Activated CD4-positive, alpha-beta memory T cell treated with anti-CD3 and anti-CD28 coated beads for 36 hours (primary cell): ENCODE measurements at places on chromosomes 6 and 20. TPM values are rescaled to one million over a fixed set of nuclear protein-coding genes. Genes with fewer than 3 reads are reported as not detected.

The MUC22 gene
- total RNA-seq = not detected

The TCP1 gene
- total RNA-seq = 438 TPM

The PTCRA gene
- not detected for total RNA-seq

The PRKN gene
- 0.82 TPM for total RNA-seq

The PLEKHG1 gene
- total RNA-seq = 5.0 TPM

The TRIM40 gene
- not detected for total RNA-seq

DNA sequence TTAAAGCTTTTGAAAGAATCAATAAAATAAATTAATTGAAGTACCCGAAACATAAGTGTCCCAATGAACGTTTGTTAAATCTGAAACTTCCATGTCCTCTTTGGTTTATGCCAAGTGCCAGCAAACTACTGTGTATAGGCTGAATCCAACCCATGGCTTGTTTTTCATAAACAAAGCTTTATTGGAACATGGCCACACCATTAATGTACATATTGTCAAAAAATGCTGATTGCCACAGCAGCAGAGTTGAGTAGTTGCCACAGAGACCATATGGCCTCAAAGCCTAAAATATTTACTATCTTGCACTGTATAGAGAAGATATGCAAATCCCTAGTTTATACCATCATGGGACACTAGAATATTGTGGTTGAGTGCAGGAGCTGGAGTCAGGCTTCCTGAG lies 406.1 kb downstream of the MAFB start:
- H3K4me3 ChIP-seq = no peak overlapping the region
- no peaks in the 10 kb centered on the region for H3K36me3 ChIP-seq
- no peak overlapping the region for H3K27ac ChIP-seq
- no peaks in the 10 kb centered on the region for H3K27me3 ChIP-seq
- no peaks in the 10 kb centered on the region for H3K4me1 ChIP-seq

DNA sequence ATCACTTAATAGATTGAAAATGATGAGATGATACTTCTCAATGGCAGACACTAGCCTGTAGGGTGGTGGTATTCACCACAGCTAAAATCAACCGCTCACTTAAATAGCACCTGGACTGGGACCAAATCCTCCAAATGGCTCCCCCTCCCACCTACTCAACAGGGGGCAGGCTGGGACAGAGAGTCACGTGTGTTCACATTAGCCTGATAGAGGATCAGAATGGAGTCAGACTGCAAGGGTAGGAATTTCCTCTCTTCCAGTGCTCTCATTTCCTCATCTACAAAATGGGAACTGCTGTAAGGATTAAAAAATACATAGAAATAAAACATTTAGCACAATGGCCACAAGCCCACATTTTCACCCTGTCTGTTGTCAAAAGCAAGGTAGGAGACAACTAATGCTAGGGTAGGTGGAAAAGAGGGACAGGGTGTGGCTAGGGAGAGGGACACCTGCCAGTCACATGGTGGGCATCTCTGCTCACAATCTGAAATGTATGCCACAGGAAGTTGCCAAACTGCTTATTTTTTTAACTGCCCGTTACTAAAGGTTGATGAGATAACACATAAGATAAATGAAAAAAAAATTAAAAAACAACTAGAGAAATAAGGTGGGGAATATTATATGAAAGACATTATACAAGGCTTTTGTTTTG lies 55.3 kb downstream of the BACH2 start:
- H3K36me3 ChIP-seq = peaks cover 36% of the 10 kb centered on the region
- no peak for DNase-seq
- H3K27me3 ChIP-seq = no peaks in the 10 kb centered on the region
- H3K4me1 ChIP-seq = peaks cover 42% of the 10 kb centered on the region
- no peak overlapping the region for H3K27ac ChIP-seq

GRCh38 chr20:50735813-50736212 lies 4.4 kb downstream of the PARD6B start:
- peaks cover 4% of the 10 kb centered on the region for H3K36me3 ChIP-seq
- no peak overlapping the region for H3K27ac ChIP-seq

- H3K4me3 ChIP-seq = no peak overlapping the region
- H3K4me1 ChIP-seq = no peaks in the 10 kb centered on the region
- no peaks in the 10 kb centered on the region for H3K36me3 ChIP-seq
- H3K27me3 ChIP-seq = peaks cover 7% of the 10 kb centered on the region
Measured at GRCh38 chr20:46157625-46158024, 39.5 kb downstream of the CD40 start.

- H3K4me3 ChIP-seq = no peak overlapping the region
- no peak overlapping the region for H3K27ac ChIP-seq
- peaks cover 20% of the 10 kb centered on the region for H3K36me3 ChIP-seq
- peaks cover 14% of the 10 kb centered on the region for H3K4me1 ChIP-seq
- DNase-seq = no peak
Measured at GRCh38 chr20:25699914-25700313, 3.3 kb upstream of the ZNF337 start.

GRCh38 chr20:47705497-47705856 lies 79.8 kb downstream of the SULF2 start:
- no peaks in the 10 kb centered on the region for H3K36me3 ChIP-seq
- H3K27ac ChIP-seq = no peak overlapping the region
- H3K4me3 ChIP-seq = no peak overlapping the region

DNA sequence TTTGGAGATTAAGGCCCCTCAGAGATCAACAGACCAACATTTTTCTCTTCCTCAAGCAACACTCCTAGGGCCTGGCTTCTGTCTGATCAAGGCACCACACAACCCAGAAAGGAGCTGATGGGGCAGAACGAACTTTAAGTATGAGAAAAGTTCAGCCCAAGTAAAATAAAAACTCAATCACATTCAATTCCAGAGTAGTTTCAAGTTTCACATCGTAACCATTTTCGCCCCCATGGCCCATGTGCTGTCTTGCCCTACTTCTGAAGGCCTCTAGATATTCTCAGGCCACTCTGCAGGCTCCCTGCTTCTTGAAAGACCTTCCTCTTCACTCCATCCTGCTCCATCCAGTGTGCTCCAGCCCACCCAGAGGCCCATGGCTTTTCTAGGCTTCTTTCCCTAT lies 4.2 kb downstream of the IL17A start:
- H3K27me3 ChIP-seq = peaks cover 40% of the 10 kb centered on the region
- H3K4me3 ChIP-seq = no peak overlapping the region
- H3K27ac ChIP-seq = no peak overlapping the region
- DNase-seq = no peak

GRCh38 chr20:23128461-23129125 lies 42.5 kb upstream of the CD93 start:
- H3K27me3 ChIP-seq = no peaks in the 10 kb centered on the region
- H3K4me1 ChIP-seq = no peaks in the 10 kb centered on the region
- H3K36me3 ChIP-seq = no peaks in the 10 kb centered on the region

DNA sequence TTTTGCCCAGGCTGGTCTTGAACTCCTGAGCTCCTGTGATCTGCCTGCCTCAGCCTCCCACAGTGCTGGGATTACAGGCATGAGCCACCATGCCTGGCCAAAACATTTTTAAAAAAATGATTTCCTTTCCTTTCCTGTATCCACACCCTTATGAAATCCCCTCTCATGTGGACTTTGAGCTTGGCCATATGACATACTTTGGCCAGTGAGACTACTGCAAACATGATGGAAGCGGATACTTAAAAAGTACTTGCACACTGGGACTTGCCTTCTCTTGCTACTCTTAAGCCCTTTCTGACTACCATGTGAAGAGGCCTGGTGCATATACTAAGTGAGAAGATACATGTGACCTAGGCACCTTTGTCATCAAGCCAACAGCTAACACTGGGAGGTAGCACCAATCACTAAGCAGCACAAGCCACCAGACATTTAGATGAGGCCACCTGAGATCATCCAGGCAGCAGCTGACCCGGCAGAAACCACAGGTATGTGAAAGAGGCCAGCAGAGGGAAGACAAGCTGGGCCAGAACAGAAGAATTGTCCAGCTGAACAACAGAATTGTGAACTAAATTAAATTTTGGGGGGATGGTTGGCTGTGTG lies 78.5 kb upstream of the HDAC2 start:
- no peak overlapping the region for H3K27ac ChIP-seq
- H3K36me3 ChIP-seq = no peaks in the 10 kb centered on the region
- H3K27me3 ChIP-seq = no peaks in the 10 kb centered on the region
- no peaks in the 10 kb centered on the region for H3K4me1 ChIP-seq

DNA sequence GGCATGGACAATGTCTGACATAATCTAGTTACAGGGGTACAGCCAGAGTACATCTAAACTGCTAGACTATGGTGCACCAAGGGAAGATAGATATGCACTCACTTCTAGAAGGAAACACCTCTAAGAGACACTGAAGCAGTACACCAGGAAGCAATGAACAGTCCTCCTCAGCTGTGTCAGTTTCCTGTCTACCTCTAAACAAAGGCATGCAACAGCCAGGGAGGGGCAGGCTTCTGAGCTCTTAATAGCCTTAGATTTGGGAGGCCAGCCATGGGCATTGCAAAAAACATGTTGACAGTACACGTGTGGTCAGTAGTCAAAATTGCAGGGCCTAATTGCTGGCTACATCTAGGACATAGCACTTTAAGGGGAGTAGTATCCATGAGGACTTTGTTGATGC lies 21.4 kb downstream of the CRYBG1 start:
- no peaks in the 10 kb centered on the region for H3K27me3 ChIP-seq
- DNase-seq = no peak
- H3K4me1 ChIP-seq = no peaks in the 10 kb centered on the region
- no peak overlapping the region for H3K27ac ChIP-seq

DNA sequence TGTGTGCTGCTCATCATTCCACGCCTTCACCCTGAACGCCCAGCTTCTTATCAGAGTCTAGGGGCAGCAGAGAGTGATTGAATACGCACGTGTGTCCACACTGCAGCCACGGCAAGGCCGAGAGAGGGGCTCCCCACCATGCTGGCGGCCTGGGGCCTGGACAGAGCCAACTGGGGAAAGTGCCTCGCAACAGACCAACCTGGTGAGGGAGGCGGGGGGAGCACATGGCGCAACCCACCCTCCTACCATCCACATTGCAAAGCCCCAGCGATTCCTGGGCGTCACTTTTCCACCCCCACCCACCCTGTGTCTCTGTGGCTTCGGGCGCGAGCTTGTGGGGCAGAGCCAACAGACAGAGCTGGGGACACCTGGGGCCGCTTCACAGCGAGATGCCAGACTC lies 66.4 kb upstream of the DUSP22 start:
- DNase-seq = no peak
- peaks cover 69% of the 10 kb centered on the region for H3K4me1 ChIP-seq
- H3K36me3 ChIP-seq = no peaks in the 10 kb centered on the region
- peak overlapping the region; percentile 96 for H3K27ac ChIP-seq

- H3K27ac ChIP-seq = no peak overlapping the region
- peaks cover 3% of the 10 kb centered on the region for H3K36me3 ChIP-seq
- H3K27me3 ChIP-seq = no peaks in the 10 kb centered on the region
- peaks cover 23% of the 10 kb centered on the region for H3K4me1 ChIP-seq
Measured at GRCh38 chr6:157050537-157051265, 272.6 kb downstream of the TMEM242 start.

DNA sequence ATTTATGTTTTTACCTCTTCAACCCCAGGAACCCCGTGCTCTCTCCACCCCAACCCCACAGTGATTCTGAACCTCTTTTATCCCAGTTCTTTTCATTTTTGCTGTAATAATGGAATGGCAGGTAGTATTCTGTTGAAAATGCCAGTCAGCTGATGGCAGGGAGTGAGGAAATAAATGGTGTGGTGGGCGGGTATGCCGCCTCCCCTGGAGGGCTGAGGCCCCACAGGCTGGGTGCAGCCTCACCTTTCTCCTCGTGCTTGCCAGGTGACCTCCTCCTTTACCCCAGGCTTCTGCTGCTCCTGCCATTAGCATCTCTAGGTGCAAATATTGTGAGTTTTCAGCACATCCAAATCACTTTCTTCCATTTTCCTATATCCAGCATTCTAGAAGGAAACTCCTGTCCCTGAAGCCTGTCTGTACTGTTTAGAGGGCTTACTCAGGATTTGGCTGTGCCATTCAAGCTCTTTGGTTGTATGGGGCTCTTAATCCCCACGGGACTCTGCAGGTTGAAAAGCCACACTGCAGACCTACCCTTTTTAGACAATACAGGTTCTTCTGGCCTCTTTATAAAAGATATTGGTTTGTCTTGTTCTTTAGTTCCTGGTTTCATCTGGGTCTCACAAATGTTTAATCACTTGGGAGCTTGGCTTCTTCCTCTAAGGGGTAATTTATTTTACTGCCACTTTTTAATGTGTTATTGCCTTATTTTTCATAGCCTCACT lies 201.8 kb downstream of the JARID2 start:
- no peak overlapping the region for H3K27ac ChIP-seq
- H3K4me3 ChIP-seq = no peak overlapping the region
- peaks cover 15% of the 10 kb centered on the region for H3K36me3 ChIP-seq

- H3K4me3 ChIP-seq = no peak overlapping the region
- DNase-seq = no peak
- no peaks in the 10 kb centered on the region for H3K4me1 ChIP-seq
- no peak overlapping the region for H3K27ac ChIP-seq
- H3K36me3 ChIP-seq = no peaks in the 10 kb centered on the region
Measured at GRCh38 chr20:11906626-11907480, 10.8 kb upstream of the BTBD3 start.

DNA sequence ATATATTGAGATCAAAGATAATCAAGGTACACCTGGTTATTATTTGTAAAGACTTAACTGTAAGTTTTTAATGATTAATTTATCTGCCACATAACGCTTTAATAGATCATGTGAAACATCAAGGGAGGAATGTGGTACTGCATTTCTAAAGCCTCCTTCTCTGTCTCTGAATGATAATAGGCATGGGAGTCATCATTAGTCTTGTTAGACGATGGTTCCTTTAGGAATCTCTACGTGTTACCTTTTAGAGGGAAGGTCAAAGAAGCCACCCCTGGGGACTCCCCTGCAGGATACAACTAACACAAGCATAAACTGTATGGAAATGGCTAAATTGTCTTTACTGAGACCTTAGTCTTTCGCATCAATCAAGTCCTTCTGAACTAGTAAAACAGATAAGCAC lies 173.6 kb upstream of the MCHR2 start:
- no peaks in the 10 kb centered on the region for H3K36me3 ChIP-seq
- no peak overlapping the region for H3K4me3 ChIP-seq
- peaks cover 4% of the 10 kb centered on the region for H3K27me3 ChIP-seq

- H3K36me3 ChIP-seq = no peaks in the 10 kb centered on the region
- H3K4me3 ChIP-seq = no peak overlapping the region
Measured at GRCh38 chr20:49415005-49415667, 67.3 kb downstream of the KCNB1 start.

DNA sequence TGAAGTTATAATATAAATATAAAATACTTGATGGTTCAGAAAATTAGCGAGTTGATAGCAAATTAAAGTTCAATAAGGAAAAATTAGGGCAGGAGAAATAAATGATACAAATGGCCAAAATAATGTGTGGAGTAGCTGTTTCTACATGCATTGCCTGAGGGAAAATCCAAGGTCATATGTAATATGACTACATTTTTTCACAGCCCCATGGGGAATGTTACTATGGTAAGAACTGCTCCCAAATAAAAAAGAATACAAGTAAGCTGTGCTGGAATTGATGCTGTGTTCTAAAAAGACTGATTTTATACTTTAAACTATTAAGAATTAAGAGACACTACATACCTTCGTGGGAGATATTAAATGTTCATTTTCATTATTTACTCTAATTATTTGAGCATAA lies 34.1 kb downstream of the MEI4 start:
- H3K27ac ChIP-seq = no peak overlapping the region
- no peak overlapping the region for H3K4me3 ChIP-seq
- H3K27me3 ChIP-seq = no peaks in the 10 kb centered on the region
- no peaks in the 10 kb centered on the region for H3K4me1 ChIP-seq
- no peak for DNase-seq

GRCh38 chr6:132587424-132587823 lies 2.1 kb downstream of the TAAR5 start:
- DNase-seq = no peak
- H3K36me3 ChIP-seq = no peaks in the 10 kb centered on the region
- peaks cover 14% of the 10 kb centered on the region for H3K27me3 ChIP-seq
- no peak overlapping the region for H3K4me3 ChIP-seq
- no peak overlapping the region for H3K27ac ChIP-seq
